ENCODE measurements at places on chromosomes 11 and 22.

GRCh38 chr11:111021131-111021530 is 224.4 kb upstream of the POU2AF2 start:
- DNase-seq, result no peak

- DNase-seq, result no peak
Observed at GRCh38 chr11:15062599-15062998, 10.8 kb upstream of the CALCB start.

- no peak for DNase-seq
Observed at GRCh38 chr22:32204040-32204855, 625 bp downstream of the RFPL2 start.

DNA sequence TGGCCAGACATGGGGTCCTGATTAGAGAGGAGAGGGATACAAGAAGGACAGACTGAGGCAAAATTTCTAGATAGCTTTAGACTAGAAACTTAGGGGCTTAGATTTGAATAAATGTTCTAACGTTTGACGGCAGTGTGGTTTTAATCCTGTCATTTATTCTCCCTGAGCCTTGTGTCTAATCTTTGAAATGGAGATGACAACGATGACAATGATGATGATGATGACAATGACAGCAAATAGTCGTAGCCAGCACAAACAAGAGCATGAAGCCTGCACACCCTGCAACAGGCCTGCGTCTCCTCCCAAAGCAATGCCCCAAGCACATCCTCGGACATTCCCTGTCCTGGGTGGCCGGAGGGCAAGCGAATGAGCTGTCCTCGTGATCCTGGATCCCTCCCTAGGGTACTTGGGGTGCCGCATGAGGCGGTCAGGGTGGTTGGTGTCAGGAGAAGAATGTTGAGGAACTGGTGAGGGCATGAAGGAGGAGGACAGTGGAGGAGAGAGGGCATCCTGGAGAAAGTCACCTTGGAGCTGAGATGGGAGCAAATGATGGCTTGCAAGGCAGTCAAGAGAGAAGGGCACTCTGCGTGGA is 502.1 kb upstream of the B3GAT1 start:
- no peak for DNase-seq

DNA sequence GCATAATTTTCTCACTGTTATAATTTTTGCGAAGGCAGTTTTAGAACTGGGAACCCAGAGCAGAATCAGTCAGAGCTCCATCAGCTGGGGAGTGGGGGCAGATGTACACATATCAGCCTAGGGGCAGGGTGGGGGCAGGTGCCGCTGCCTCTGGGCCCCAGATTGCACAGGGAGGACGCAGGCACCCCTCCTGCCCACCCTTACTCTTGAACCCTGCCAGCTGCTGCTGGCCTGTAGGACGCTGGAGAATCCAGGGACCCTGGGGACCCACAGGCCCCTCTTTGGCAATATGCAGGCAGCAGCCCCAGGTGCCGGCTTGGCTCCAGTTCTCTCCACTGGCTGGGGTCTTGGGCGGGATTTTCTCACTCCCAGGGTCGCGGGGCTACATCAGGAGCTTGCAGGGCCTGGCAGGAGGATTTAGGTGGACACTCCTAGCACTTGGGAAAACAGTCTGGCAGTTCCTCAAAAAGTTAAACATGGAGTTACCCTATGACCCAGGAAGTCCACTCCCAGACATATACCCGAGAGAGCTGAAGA is 8.8 kb upstream of the CAPN5 start:
- no peak for DNase-seq

- no peak for DNase-seq
Observed at GRCh38 chr22:47091921-47092700, 329.7 kb downstream of the TBC1D22A start.

GRCh38 chr22:30869667-30870395 is 98.7 kb downstream of the MORC2 start:
- DNase-seq, result no peak

GRCh38 chr11:76690736-76691135 is 20.2 kb upstream of the LRRC32 start:
- DNase-seq, result no peak

GRCh38 chr22:37242395-37242918 is 1.6 kb downstream of the RAC2 start:
- peak; percentile 76 for DNase-seq

- DNase-seq, result no peak
Observed at GRCh38 chr22:28137036-28137435, 218.0 kb upstream of the PITPNB start.

DNA sequence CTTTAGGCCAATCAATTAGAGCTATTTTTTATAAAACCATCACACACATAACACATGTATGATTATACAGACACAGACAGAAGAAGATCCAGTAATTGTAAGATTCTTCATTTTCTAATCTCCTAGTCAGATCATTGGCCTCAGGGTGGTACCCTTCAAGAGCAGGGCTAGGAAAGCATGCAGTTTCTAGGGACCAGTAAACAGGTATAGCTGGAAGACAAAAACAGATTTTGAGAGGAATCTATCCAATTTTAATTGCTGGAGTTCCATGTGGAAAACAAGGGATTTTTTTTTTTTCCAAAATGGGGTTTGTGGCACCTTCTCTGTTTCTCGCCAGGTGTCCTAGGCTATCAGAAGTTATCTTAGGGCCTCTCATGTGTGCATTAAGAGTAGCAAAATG is 29.6 kb downstream of the METTL15 start:
- no peak for DNase-seq

GRCh38 chr11:33389635-33390034 is 132.5 kb downstream of the HIPK3 start:
- no peak for DNase-seq
